ENCODE measurements at places on chromosomes 2 and 18.
A peak's percentile ranks its signal among the peaks of the same experiment; 100 is the strongest.

DNA sequence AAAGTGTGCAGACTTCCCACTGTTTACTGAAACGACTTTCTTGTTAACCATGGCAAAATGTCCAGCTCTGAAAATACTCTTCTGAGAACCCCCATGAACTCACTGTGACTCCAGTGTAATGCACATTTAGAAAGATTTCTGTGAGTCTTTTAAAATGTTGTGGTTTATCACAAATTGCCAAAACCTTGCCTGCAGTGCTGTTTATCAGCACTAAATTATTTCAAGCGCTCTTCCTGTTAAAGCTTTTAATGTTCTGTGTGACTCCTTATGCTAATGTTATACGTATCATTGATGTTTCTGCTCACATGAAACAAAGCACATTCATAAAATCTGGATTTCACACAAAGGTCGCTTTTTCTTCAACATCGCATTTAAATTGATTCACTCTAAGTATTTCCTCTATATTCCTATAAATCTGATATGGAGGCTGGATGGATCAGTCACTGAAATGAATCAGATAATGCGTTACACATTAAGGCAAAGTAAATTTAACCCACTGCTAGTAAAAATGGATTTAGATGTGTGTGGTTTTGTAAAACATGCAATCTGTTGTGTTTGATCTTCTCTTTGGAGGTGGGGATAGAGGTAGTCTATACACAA lies 521.2 kb downstream of the NYAP2 start:
- DNase-seq: no peak

DNA sequence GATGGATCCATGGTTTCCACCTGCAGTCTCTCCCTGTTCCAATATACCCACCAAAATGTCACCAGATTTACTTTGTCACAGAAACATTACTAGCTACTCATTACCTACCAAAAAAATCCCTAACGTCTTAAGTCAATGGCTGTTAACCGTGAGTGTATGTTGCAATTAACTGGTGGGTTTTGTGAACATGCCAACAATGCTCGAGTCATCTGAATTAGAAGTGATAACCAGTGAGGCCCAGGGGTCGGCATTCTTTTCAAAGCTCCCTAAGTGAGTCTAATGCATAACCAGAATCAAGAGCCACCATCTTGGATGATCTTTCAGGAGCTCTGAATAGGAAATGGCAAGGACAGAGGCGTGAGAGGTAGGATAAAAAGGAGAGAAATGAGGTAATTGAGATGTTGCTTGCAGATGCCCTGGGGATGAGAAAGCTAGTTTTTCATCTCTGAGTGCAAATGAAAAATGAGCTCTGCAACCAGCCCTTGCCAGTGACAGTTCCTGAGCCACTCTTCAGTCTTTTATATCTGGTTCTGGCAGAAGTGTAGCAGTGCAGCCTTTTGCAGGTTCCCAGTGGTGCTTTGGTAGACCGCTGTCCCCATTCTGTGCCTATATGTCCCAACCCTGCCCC lies 130.0 kb upstream of the RND3 start:
- DNase-seq: no peak

DNA sequence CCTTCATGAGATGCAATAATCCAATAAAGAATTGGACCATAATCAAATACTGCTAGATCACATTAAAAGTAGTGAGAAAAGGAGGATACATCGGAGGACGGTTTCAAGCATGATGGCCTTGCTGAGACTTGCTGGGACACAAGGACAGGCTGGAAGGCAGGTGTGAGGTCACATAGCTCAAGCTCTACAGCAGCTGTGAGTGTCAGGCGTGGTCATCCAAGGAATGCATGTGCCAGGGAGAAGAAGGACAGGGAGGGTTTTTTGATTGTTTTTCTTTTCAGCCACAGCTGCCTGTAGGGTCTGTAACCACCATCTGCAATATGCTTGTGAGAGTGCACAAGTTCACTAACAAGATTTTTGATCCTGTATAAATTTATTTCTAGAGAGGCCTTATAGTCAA lies 57.6 kb downstream of the BMP10 start:
- no peak for DNase-seq

- peak; percentile 40 for DNase-seq
Observed at GRCh38 chr2:204325468-204325867, 219.8 kb upstream of the PARD3B start.

GRCh38 chr18:77148289-77148688 lies 15.7 kb upstream of the MBP start:
- no peak for DNase-seq

DNA sequence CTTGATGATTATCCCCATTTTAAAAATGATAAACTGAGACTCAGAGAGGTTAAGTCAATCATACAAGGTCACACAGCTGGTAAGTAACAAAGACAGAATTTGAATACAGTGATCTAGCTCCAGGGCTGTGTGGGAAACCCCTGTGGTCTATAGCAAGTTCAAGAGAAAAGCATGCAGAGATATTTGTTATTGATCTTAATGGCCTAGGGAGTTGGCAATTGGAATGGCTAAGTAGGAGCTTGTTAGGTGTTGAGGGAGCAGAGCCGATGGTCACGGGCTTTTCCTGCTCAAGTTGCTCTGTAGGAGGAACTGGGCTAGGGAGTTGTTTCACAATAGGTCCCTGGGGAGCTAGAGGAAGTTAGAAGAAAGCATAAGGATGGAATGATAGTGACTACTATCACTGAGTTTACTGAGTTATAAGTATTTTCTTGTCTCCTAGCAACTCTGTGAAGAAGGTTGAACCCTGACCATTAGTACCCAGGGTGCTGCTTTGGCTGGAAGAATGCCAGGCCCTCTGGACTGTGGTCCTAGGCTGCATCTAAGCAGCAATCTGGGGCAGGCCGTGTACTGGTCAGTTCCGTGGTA lies 30.0 kb downstream of the RNF125 start:
- DNase-seq: no peak

- DNase-seq: no peak
Observed at GRCh38 chr2:102435741-102436140, 12.8 kb downstream of the IL18RAP start.

DNA sequence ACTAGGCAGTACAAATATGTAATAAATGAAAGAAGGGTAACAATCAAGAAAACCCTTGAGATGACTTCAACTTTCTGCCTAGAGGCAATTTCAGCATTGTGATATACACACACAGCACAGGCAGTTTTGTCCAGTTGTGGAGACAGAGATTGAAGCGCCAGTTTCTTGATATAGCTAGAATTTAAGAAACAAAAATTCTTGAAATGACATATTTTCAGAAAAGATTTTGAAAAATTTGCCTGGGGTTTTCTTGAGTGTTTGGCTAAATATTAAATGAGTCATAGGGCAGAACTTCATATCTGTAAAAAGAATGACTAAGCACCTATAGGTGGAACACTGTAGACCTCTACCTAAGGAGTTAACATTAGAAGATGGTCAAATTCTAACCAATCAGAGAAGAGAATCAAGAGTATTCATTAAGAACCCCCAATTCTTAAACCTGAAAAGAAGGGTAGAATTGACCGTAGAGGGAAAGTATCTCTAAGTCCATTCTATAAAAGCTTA lies 1266.8 kb upstream of the TMEFF2 start:
- DNase-seq: no peak

DNA sequence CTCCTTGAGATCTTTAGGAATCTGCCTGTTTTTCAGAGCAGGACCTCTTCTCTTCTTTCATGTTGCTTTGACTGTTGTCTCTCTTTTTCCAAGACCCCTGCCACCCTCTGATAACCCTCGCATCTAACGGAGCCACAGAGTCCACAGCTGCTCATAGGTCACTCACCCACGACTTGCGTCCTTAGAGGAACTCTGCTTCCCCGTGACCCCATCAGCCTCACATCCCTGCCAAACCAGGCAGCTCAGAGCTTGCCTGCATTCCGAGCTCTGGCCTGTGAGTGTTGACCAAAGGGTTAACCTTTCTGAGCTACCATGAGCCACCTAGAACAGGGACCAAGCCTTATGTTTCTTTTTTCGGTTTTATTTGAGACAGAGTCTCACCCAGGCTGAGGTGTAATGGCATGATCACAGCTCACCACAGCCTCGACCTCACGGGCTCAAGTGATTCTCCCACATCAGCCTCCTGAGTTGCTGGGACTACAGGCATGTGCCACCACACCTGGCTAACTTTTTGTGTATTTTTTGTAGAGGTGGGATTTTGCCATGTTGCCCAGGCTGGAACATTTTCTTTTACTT lies 36.4 kb downstream of the CABLES1 start:
- DNase-seq: no peak

DNA sequence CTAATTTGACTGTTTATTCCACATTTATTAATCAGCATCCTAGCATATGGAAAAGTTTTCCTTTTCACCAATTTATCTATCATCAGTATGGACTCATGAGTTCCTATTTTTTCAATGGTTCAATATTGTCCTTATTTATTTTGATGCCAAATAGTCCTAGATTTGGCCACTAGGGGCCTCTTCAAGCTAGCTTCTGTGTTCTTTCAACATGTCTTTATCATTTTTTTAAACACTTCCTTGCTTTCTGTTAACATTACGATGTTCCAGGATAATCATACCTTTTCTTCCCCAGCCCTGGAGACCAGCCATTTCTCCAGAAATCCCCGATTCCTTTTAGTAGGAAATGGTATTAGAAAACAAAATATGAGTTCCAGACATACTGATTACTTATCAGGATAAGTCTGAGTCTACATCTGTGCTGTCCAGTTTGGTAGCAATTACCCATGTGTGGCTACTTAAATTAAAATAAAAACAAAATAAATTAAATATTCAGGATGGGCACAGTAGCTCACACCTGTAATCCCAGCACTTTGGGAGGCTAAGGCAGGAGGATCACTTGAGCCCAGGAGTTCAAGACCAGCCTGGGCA lies 70.6 kb downstream of the RPE start:
- DNase-seq: no peak

DNA sequence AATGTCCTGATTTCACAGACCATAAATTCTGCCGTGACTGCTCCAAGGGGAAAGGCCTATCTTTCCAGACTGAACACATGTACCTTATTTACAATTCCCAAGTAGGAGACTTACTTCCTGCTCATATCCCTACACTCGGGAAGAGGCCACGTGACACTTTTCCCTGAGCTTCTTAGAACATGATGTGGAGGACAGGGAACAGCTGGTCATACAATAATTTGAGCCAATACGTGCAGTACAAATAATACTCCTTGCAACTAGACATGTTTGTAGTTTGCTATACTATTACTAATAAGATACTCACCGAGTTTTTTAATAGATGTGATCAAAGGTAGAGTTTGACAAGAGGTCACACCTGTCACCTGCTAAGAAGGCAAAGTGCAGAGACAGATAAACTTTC lies 256.4 kb downstream of the SP3 start:
- no peak for DNase-seq

DNA sequence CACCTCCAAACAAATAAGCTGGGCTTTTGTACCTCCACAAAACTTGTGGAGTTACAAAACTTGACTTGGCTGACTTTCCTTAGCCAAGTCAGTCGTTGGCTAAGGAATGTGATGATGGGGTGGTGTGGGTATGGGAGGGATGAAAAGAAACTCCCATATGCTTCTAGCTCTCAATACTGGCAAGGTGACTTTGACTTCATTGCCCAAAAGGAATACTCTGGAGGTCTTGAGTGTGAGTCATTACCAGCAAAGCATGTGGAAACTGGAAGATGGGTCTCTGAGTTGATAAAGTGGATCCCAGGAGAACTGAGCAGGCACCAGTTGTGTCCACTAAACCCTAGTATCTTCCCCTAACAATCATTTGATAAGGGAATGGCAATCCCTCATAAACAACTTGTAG lies 226.7 kb downstream of the GULP1 start:
- DNase-seq: no peak

DNA sequence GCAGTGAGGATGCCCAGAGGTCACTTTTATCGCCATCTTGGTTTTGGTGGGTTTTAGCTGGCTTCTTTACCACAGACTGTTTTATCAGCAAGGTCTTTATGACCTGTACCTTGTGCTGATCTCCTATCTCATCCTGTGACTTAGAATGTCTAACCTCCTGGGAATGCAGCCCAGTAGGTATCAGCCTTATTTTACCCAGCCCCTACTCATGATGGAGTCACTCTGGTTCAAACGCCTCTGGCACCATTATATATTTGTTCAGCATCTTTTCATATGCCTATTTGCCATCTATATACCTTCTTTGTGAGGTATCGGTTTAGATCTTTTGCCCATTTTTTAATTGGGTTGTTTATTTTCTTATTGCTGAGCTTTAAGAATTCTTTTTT lies 7.2 kb upstream of the CCNT2 start:
- no peak for DNase-seq

DNA sequence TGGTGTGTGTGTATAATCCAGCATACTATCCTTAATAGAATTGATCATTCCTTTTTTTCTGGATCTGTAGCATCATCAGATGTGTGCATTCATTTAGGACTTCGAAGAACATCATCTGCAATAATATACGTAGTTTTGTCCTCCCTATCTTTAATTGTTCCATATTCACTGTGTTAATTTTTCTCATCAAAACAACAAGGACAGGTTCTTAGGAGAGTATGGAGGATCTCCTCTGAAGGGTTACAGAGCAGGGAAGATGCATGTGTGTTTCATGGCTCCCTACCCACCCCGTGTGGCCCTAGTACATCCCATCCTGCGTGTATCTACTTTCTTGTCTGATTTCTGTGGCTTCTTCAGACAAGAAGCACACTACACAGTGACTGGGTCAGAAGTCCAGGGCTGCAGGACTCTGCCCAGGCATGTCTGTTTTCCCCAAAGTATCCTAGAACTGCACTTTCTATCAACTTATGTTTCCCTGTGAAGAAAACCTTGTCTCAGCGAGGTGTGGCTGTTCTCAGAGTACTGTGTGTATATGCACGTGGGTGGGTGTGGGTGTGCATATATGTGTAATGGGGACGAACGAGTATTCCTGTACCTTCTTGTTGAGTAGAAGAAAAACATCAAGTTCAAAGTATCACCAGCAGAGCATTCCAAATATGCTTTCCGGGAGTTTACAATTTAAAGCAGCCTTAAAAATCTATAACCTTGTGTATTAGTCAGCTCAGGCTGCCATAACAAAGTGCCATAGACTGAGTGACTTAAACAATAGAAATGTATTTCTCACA lies 220.4 kb upstream of the FOSL2 start:
- DNase-seq: no peak

- DNase-seq: no peak
Observed at GRCh38 chr2:68432696-68433658, 34.1 kb downstream of the FBXO48 start.

GRCh38 chr2:104702031-104702850 lies 151.7 kb upstream of the POU3F3 start:
- DNase-seq: no peak

All from activated CD4-positive, alpha-beta T cell treated with anti-CD3 and anti-CD28 coated beads, Interleukin-2, amount 50 U/mL, for 1 hour (primary cell).